ENCODE measurements at places on chromosomes 1 and 21.
A peak's percentile ranks its signal among the peaks of the same experiment; 100 is the strongest.

DNA sequence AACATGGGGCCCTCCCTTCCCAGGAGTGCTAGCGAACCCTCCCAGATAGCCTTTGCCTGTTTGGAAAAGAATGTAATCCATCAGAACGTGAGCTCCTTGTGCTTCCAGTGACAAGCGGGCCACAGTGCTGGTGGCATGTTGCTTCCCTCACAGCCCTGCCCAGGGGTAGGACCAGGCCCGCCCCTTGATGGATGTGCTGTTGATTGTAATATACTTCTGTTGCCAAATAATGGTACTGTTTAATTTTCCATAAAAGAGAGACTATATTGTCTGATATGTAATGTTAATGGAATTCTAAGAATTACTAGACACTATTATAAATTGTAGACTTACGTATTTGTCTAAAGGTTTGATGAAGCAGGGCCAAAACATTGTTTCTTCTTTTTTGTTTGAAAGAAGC lies 16.4 kb downstream of the ATP5PO start:
- no peak for DNase-seq

- DNase-seq = peak; percentile 82
Measured at GRCh38 chr1:204971517-204972336, 71.3 kb upstream of the CNTN2 start.

- DNase-seq = no peak
Measured at GRCh38 chr1:229147072-229147471, 123.8 kb upstream of the RAB4A start.

GRCh38 chr21:41447356-41447755 lies 21.3 kb downstream of the MX1 start:
- DNase-seq = no peak

Data from OCI-M1 (cell line).